ENCODE measurements at places on chromosomes 11 and 22.
A peak's percentile ranks its signal among the peaks of the same experiment; 100 is the strongest.

GRCh38 chr22:41286639-41287091 lies 678 bp upstream of the RANGAP1 start:
- DNase-seq: peak; percentile 37

DNA sequence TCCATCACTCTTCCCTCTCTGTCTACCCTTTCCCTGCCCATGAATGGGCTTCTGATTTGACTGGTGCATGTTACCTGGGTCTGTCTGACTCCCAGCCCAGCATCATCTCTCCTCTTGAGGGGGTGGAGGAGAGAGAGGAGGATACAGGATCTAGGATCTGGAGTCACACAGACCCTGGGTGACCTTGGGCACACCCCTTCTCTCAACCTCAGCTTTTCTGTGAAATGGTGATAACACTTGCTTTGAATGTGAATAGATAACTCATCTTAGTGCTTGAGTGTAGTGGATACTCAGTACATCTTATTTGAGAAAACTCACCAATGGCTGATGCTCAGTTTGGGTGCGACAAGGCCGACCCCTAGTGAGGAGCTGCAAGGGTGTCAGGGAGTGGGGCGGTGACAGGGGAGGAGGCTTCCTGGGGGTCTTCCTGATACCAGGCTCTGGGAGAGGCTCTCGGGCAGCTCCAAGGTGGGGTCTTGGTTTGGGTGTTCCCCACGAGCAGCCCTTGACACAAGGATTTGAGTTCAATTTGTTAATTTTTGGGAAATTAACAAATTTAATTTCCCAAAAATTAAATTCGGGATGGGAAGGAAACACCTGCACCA lies 9.0 kb downstream of the INCENP start:
- DNase-seq: no peak

- no peak for DNase-seq
Observed at GRCh38 chr11:61061081-61061826, 41.0 kb upstream of the CD5 start.

GRCh38 chr11:66414120-66414934 lies 6.5 kb upstream of the NPAS4 start:
- DNase-seq: no peak

DNA sequence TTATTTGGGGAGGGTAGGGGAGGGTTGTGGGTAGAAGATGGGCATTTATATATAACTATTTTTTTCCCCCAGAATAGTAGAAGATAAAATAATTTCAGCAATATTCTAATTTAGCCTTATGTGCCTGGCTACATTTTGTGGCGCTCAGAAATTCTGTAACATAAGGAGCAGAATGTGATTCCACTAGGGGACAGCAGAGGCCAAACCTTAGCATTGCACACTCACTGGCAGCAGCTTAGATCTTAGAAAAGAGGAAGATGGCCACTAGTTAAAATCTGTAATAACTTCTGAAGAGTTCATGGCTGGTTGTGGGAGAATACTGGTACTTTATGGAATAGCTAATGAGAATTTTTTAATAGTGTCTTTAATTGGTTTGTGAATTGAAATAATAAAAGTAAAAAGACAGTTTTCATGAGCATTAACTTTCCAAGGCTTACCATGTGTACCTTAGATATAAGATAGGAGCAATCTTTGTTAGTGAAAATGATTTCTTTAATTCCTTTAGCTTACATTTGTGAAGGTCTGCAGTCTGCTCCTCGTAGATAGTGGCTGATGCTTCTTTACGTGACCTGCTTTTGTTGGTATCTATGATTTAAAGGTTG lies 33.1 kb downstream of the DDX10 start:
- peak; percentile 63 for DNase-seq

DNA sequence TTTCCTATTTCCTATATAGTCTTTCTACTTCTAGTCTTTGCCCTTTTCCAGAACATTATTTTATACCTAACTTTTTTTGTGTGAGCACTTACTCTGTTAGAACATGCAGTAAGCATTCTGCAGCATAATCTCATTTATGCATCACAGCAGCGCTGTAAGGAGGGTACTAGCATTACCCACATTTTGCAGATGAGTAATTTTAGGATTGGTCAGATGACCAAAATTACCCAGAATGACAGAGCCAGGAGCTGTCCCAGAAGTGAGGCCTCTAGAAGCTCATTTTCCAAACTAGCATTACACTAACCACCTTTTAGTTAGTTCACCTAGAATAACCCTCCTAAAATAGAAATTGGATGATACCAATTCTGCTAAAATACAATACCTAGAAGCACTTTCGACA lies 47.1 kb upstream of the ARHGAP32 start:
- no peak for DNase-seq

GRCh38 chr11:5291207-5291838 lies 10.4 kb downstream of the OR51B4 start:
- DNase-seq: peak; percentile 59

- DNase-seq: no peak
Observed at GRCh38 chr11:42444406-42444805, 867.4 kb upstream of the API5 start.

DNA sequence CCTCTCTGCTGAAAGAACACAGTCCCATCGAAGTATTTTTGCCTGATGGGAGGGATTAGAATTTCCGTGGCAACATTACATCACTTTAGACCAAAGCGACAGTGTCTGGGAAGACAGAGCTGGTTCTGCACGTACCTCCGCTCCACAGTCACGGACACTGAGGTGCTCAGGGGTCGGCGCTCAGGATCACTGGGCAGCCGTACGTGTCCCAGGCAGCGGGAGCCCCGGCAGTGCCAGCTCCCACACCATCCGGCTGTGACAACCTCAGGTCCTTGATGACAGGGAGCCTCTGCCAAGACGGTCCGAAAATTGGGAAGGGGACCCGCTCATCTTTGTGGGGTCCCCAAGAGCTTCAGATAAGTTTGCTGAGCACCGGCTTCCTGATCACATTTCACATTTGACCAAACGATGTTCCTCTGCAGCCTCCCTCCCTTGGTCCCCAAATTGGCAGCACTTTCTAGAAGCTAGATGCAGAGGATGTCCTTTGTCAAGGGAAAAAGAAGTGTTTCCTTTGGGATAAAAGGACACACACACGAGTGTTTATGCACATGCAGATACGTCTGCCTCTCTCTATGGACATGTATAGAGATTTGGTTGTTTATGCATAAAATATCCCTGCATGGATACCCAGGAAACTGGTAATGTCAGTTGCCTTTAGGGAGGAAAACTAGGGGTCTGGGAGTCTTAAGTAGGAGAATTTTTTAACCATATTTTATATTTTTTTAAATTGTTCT lies 61.6 kb upstream of the LINC01488 start:
- DNase-seq: no peak

GRCh38 chr11:73188301-73188700 lies 29.8 kb upstream of the P2RY2 start:
- no peak for DNase-seq

DNA sequence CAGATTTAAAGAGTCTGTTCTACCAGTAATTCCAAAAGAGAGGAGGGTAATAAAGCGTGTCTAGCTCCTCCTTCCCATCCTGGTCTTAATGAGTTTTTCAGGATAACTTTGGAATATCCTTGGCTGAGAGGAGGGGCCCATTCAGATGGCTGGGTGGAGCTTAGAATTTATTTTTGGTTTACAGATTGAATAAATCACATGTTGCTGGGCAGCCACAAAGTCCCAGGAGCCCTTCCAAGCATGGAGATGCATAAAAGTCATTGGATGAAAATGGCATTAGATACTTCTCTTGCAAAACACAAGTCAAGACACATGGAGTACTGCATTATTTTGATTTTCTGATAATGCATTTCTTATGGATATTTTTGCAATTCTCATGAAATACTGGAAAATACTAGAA lies 139.0 kb downstream of the TRPC6 start:
- DNase-seq: no peak

GRCh38 chr11:14364322-14364721 lies 5.3 kb upstream of the RRAS2 start:
- no peak for DNase-seq

GRCh38 chr11:5580577-5580976 lies at the start of gene OR52B6:
TSS of gene OR52B6 (plus strand) at chr11:5580877. CDS start at chr11:5580877, 0 bp downstream.
- no peak for DNase-seq

- no peak for DNase-seq
Observed at GRCh38 chr11:79067352-79067679, 373.5 kb downstream of the TENM4 start.

DNA sequence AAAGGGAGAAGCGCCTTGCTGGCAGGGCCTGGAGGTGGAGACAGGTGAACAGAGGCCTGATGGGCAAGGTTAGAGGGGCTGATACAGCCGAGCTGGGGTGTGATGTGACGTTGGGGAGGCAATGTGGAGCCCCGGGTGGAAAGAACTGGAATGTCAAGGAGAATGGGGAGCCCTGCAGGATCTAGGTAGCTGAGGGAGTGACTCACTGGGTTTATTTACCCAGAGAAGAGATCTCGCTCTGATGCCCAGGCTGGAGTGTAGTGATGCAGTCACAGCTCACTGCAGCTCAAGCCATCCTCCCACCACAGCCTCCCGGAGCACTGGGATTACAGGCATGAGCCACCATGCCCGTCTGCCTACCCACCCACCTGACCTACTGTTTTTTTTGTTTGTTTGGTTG lies 1.9 kb upstream of the CYB5R3 start:
- DNase-seq: peak; percentile 69

DNA sequence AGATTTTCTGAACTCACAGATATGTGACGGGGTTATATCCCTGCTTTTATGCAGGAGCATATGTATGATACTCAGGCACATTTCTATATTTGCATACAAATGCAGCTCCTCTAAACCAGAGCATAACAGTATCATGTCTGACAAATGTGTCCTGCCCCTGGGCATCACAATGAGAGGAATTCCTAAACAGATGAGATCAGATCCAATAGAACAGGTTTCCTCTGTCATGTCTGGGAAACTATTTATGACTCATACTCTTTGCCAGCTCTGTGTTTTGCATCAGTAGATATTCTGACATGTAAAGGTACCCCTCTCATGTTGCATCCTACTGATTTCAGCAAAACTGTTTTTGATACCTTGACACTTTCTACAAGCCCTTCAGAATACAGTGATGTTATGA lies 29.4 kb downstream of the SYT9 start:
- peak; percentile 9 for DNase-seq

DNA sequence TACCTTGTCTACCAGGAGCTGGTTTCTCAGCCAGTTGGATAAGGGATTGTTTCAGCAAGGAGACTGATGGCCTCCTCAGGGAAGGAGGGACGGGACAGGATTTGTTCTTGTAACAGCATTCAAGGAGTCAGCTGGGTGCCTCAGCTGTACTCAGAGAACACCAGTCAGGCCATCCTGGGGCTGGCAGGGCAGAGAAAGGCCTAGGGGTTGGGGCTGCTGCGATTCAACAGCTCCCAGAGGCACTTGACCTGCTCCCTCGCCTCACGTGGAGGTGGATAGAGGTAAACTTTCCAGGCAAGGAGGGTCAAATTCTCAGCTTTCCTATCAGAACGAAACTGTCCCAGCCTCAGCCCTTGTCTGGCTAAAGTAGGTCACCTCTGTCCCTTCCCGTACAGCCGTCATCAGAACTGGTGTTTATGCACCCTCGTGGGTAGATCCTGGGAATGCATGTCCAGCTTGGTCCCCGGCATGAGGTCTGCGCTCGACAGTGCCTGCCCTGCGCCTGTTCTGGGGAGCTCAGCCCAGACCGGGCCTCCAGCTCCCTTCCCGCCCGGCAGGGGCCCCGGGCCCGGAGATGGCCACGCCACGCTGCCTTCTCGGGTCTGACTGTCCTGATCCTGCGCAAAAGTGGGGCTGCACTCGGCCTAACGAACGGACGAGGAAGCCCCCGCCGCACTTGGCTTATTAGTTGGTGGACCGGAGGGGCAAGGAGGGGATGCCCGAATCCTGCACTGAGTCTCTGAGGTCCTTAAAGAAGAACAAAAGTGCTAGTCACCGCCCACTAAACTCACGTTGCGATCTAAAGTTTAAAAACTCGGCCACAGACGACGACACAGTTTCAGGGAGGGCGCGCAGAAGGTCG lies 762 bp upstream of the CCDC134 start:
- no peak for DNase-seq

DNA sequence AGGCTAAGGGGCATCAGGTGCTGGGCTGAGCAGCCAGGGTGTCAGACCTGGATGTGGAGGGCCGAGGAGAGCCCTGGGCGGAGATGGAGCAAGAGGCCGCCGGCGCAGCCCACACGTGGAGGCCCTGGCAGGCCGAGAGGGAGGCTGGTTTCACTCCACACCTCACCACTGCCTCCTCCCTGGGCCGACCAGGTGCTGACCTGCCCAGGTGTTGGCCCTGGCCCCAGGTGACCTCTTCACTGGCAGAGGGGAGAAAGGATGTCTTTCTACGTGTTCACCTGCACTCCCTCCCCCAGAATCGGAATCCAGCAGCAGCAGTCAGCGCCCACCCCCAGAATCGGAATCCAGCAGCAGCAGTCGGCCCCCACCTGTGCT lies 781 bp downstream of the ANO9 start:
- DNase-seq: no peak

- DNase-seq: no peak
Observed at GRCh38 chr11:126432065-126432461, 76.6 kb downstream of the ST3GAL4 start.

DNA sequence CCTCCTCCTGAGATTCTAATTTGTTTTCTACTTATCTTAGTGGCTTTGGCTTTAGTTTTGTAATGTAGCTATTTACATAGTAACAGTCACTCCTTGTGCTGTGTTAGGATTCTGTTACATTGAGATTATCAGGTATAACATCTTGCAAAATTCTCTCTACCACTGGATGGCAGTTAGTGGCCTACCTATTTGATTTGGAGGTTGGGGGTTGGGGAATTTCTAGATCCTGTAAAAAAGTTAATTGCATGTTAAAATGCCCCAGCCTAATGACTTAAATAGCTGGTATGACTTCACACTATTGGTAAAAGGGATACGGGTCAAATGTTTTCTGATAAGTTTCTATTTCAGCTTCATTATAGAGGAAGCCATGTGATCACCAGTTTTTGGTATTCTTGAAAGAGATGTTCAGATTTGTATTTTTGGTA lies 2.8 kb downstream of the GRK3 start:
- DNase-seq: no peak

DNA sequence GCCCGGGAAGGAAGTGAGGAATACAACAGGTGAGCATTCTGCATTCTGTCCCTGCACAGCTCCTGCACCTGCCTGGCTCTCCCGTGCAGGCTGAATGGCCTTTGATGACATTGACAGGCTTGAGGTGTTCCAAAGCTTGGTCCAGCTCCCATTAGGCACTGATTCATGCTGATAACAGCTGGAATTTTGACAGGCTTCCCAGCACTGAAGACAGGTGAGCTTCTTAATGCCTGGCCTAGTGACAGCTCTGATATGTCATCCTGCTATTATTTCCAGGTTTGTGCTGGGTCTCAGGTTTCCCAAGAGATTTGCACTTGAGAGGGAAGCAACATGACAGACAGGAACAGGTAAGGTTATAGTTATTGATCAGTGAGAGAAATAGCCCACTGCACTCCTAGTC lies 58.0 kb upstream of the MTNR1B start:
- DNase-seq: no peak

DNA sequence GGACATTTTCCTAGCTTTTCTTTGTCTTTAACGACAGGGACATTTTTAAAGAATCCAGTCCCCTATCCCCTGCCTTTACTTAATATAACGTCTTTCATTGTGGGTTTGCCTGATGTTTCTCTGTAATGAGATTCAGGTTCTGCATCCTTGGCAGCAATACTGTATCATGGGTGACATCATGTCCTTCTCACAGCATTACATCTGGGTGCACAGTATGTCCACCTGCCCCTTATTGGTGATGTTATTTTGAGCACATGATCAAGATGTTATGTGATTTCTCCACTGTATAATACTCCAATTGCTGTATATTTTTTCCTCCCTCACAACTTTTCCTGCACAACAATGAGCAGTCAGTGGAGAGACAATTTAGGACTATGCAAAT lies 9.7 kb upstream of the STK33 start:
- no peak for DNase-seq

GRCh38 chr22:50083462-50084079 lies 1.7 kb downstream of the MLC1 start:
- no peak for DNase-seq

Data from ACHN (cell line).